ENCODE measurements at places on chromosomes 16 and 17.
A peak's percentile ranks its signal among the peaks of the same experiment; 100 is the strongest.

DNA sequence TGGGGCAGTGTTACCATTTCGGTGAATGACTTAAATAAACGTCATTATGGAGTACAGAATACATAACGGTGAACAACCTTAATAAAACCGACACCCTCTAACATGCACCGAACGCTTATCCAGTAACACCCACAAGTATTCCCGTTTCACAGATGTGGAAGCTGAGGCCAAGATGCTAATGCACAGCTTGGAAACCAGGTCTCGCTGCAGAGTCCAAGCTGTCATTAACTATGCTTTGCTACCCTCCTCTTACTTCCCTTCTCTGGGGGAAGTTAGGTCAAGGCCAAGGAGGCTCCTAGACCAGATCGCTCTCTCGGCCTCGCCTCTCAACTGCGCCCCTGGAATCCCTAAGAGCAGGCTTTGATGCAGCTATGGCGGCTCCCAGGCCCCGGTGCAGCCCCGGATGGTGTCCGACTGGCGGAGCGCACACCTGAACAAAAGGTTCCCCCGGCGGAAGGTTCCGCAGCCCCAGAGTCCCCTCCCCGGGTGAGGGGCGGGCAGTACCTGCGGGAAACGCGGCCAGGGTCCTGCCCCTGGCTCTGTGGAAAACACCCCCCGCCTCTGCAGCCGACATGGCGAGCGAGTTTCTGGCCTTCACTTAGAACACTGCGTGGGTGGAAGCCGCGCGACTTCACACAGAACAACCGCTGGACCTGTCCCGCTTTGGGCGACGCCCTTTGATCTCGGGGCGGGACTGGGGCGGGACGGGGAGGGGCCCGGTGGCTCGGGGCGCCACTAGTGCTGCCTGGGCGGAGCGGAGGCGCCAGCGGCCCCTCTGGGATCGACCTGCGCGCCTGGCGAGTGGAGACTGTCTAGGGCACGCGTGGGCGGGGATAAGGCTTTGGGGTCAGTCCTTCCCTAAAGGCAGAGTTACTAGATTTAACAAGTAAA, at the start of gene CPPED1:
Gene CPPED1, minus strand, starts transcription at position 685 of the 891 bp plus-strand sequence. Its CDS starts 111 bp downstream, at position 574.
- DNase-seq: peak; percentile 42

DNA sequence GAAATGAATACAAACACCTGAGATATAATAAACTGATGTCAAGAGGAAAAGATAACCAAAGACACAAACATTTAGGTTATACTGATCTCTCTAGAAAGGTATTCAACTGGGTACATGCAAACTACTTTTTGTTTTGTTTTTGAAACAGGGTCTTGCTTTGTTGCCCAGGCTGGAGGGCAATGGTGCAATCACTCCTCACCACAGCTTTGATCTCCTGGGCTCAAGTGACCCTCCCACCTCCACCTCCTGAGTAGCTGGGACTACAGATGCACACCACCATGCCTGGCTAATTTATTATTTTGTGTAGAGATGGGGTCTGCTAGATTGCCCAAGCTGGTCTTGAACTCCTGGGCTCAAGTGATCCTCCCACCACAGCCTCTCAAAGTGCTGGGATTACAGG, 38.1 kb downstream of the TEKT5 start:
- no peak for DNase-seq

GRCh38 chr17:75517297-75517865, 1.1 kb downstream of the TSEN54 start:
- DNase-seq: no peak

DNA sequence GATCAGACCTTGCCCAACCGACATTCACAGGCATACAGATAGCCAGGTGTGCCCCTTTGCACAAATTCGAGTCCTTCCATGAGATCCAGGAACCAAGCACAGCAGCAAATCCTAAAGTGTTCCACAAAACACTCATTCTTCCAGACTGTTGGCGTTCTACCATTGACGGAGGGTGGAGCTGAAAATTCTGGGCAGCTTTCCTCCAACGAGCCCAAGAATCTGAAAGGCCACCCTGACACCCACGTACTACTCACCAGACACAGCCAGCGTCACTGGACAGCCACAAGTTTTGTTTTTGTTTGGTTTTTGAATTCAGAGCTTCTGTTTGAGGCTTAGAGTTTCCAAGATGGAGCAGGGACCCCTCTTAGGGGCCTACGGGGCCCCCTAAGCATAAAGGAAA, 83.8 kb downstream of the PMP22 start:
- DNase-seq: no peak

DNA sequence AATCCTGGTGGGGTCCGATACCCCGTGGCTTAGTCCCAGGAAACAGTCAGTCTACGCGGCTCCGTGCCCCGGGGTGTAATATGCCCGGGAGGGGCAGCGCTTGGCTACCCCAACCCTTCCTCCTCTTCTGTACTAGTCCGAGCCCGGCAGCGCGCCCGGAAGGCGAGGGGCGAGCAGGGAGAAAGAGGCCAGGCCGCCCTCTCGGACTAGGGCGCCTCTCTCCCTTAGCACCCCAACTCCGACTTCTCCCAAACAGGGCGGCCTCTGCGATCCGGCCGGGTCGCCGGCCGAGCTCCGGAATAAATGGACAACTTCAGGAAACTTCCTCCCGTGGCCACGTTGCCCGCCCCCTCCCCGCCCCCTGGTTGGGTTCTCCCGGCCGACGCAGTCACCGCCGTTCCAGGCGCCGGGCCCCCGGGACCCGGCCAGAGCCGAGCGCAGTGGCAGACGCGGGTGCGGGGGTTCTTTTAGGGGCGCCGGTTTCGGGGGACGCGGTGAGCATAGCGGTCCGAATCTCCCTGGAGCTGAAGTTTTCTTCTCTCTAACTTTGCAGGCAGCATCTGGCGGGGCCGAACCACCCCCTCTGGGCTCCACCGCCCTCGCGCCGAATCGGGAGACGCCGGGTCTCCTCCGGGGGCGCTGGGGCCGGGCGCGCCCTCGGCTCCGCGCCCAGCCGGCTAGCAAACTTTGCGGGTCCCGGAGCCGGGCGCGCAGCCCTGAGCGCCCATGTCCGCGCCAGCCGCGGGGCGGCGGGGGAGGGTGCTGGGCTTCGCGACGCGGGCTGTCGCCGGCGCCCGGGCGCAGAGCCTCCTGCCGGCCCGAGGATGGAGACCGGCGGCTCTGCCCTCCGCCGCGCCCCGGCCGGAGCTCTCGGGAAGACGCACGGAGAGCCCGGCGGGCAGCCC, at the start of gene SDK2:
Gene SDK2, minus strand, starts transcription at position 301 of the 905 bp plus-strand sequence. CDS start 357 bp downstream, outside the sequence.
- no peak for DNase-seq

- DNase-seq: no peak
These were observed 30.1 kb upstream of the PMFBP1 start for GRCh38 chr16:72202014-72202413.

GRCh38 chr17:82050761-82051641, 610 bp downstream of the RFNG start:
- DNase-seq: no peak

GRCh38 chr17:35529866-35530265, 7.6 kb downstream of the SLFN12L start:
- DNase-seq: no peak

GRCh38 chr17:31869031-31869430, 10.0 kb upstream of the COPRS start:
- no peak for DNase-seq

GRCh38 chr17:47665655-47666054, 15.9 kb downstream of the KPNB1 start:
- no peak for DNase-seq

DNA sequence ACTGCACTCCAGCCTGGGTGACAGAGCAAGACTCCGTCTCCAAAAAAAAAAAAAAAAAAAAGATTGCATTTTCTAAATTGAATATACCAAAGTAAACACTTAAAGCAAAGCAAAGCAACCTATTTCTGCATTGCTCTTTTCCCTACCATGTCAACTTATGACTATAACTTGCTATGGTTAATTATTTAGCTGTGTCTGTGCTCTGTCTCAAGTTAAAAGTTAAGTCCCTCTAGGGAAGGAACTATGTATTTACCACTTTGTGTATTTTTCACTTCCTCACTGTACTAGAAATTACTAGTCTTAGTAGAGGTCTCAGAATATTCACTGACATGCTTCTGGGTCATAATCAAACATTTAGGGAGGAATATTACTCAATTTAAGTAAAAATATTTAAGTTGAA, 711.7 kb upstream of the SOX9 start:
- no peak for DNase-seq

- no peak for DNase-seq
These were observed 17.0 kb downstream of the DUSP14 start for GRCh38 chr17:37506678-37507077.

GRCh38 chr17:82338858-82339633, 5.5 kb upstream of the SECTM1 start:
- no peak for DNase-seq

- DNase-seq: no peak
These were observed 23.2 kb downstream of the MAP3K14 start for GRCh38 chr17:45293413-45294211.

- DNase-seq: no peak
These were observed 6.1 kb downstream of the KRT35 start for GRCh38 chr17:41474863-41475262.

DNA sequence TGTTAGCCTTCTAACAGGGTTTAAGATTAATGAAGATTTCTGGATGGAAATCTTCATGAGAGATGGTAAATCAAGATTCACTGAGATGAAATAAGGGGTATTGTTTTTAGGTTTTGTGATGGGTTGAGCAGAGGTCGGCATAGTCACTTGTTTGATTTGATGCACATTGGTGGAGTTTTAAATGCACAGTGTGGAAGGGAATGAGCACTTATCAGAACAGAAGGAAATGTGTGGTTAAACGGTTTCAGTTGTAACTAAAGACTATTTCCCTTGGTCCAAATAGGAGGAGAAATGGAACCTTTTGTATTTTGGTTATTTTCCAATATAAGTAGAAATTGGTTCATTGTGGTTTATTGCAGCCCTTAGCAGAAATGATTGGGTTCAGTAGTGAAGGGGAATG, 34.1 kb downstream of the CBFB start:
- no peak for DNase-seq

DNA sequence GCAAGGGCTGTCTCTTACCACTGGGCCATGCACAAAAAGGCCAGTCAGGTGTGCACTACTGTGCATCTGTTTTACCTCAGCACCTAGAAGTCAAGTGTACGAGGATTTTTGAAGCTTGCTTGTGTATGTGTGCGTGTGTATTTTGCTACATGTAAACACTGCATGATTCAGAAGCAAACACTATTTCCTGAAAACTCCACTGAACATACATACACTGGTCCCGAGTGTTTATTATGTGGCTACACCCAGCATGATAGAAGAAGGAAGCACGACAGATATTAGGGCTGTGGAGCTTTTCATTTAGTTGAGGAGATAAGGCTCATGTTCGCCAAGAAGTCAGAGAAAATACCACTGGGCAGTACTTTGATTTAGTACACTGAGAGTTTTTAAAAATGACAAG, 89.2 kb downstream of the ZZEF1 start:
- no peak for DNase-seq

GRCh38 chr16:28935924-28936783, 4.4 kb downstream of the CD19 start:
- DNase-seq: no peak

- DNase-seq: no peak
These were observed 24.0 kb downstream of the TMC6 start for GRCh38 chr17:78104540-78104941.

DNA sequence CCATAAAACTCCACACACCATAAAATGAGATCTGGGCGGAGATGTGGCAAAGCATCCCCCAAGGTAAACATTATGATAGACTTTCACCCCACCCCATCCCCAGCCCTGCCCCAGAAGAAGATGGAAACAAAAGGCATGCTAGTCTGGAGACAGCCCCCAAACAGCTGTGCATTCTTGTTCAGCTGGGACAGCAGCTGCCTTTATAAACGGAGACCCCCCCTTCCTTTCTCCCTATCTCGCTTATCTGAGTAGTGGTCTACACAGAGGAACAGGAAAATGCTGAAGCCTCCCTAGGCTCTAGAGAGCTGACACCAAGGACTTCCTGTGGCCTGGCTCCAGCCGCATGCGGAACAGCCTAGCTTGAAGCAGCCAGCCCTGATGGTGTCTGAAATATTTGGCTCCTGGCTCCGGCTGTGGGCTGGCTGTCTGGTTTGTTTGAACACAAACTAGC, 190.3 kb upstream of the ANKFN1 start:
- no peak for DNase-seq

GRCh38 chr17:7501729-7502128, 17.6 kb downstream of the POLR2A start:
- no peak for DNase-seq

DNA sequence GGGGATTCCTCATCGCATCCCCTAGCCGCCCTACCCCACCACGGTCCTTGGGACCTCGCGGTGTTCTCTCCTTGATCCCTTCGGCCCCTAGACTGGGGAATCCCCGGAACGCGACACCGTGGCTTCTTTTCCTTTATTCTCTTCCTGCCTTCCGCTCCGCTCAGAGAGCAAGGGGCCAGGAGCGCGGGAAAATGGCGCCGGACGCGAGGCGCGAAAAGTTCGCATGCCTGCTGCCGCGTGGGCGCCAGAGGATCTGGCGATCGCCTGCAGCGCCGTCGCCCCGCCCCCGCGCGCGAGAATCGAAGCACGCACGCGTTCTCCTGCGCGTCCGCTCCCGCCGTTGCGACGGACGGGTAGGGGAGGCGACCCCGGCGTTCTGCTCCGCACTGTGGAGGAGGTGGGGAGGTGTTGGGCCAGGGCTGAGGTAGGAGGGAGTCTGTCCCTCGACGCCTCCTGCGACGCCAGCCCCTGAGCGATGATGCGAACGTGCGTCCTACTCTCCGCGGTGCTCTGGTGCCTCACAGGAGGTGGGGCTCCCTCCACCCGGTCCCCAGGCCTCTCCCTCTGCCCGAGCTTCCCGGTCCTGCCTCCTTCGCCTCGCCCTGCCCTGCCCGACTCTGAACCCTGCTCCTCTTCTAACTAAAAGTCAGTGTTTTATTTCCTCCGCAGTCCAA, at the start of gene ZPBP2:
Gene ZPBP2, plus strand, starts transcription at position 323 of the 674 bp plus-strand sequence. Its CDS starts 153 bp downstream, at position 476.
- DNase-seq: no peak

GRCh38 chr17:52419229-52419641, 260.7 kb upstream of the CA10 start:
- no peak for DNase-seq

GRCh38 chr17:34769049-34769448, 189.7 kb downstream of the TMEM132E start:
- DNase-seq: no peak

- no peak for DNase-seq
These were observed 457.6 kb upstream of the ZFHX3 start for GRCh38 chr16:73505577-73505976.

- no peak for DNase-seq
These were observed 46.9 kb upstream of the CDC42EP4 start for GRCh38 chr17:73358668-73359067.

DNA sequence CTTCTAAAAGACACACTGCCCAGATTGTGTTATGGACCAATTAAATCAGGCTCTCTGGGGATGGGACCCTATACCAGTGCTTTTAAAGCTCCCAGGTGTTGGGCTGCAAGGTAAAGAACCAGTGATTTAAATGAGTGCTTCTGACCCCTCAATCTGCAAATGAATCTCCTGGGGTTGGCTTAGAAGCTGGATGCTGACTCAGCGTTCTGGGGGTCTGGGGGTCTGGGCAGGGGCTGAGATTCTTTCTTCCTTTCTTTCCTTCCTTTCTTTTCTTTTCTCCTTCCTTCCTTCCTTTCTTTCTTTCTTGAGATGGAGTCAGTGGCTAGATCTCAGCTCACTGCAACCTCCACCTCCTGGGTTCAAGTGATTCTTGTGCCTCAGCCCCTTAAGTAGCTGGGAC, 2.0 kb upstream of the TVP23A start:
- no peak for DNase-seq

- DNase-seq: no peak
These were observed 16.4 kb upstream of the CCL23 start for GRCh38 chr17:36034127-36034526.

GRCh38 chr17:8916466-8916865, 49.0 kb upstream of the PIK3R6 start:
- DNase-seq: no peak

GRCh38 chr17:10772425-10773380, 31.2 kb downstream of the TMEM238L start:
- no peak for DNase-seq

GRCh38 chr17:76935331-76935730, 67.1 kb downstream of the MGAT5B start:
- no peak for DNase-seq
